HT1080 (cell line): ENCODE measurements at places on chromosomes 1 and 21. TPM values are rescaled to one million over a fixed set of nuclear protein-coding genes. Genes with fewer than 3 reads are reported as not detected.

Gene PNRC2
- total RNA-seq, result 65.5 and 326 TPM in 2 replicates

Gene HOOK1
- total RNA-seq, result not detected in 2 replicates

Gene TLCD4
- total RNA-seq, result 1.5 and 2.0 TPM in 2 replicates

Gene TRPM2
- 0.40 and 1.4 TPM in 2 replicates for total RNA-seq

Gene BACE2
- 37.6 and 46.0 TPM in 2 replicates for total RNA-seq

Gene SYTL1
- total RNA-seq, result 4.1 and 4.7 TPM in 2 replicates

Gene LMNA
- 835 and 846 TPM in 2 replicates for total RNA-seq

Gene PLEKHA6
- total RNA-seq, result 0.19 and 0.33 TPM in 2 replicates

Gene SAMD13
- total RNA-seq, result 0.47 and 0.79 TPM in 2 replicates

Gene PADI1
- 0.47 and 0.66 TPM in 2 replicates for total RNA-seq

Gene C1QA
- total RNA-seq, result not detected in 2 replicates

Gene ETNK2
- total RNA-seq, result 8.3 and 9.7 TPM in 2 replicates

Gene SH3D21
- total RNA-seq, result 0.88 and 2.6 TPM in 2 replicates

Gene OR2G6
- not detected in 2 replicates for total RNA-seq

Gene ZNF593OS
- not detected in 2 replicates for total RNA-seq

Gene ACTL8
- 31.1 and 32.7 TPM in 2 replicates for total RNA-seq

Gene BEND5
- 0.70 and 0.95 TPM in 2 replicates for total RNA-seq

Gene YBEY
- total RNA-seq, result 37.7 and 38.2 TPM in 2 replicates
